ENCODE measurements at places on chromosomes 2 and 18.

- DNase-seq, result no peak
These were observed 37.0 kb upstream of the PKDCC start for GRCh38 chr2:42010743-42011298.

- DNase-seq, result no peak
These were observed 22.3 kb downstream of the QPCT start for GRCh38 chr2:37366773-37367172.

GRCh38 chr18:71212222-71212621 lies 923.4 kb downstream of the SOCS6 start:
- DNase-seq, result no peak

DNA sequence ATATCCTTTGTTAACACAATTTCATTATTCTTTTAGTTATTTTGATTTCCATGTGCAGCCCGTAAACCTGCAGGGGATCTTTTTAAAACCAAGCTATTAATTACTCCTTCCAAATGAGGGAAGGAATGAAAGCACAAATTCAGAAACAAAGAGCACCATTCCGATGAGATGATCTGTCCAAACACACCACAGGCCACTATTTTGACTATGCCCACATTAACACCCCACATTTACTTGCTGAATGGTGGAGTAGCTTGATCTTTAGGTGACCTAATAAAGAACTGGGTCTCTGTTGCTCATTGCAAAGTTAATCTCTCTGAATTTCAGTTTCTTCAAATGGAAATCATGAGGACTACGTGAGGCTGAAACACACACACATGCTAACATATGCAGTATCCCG lies 218.0 kb downstream of the IRS1 start:
- DNase-seq, result no peak

GRCh38 chr18:54444319-54444914 lies 86.7 kb downstream of the C18orf54 start:
- DNase-seq, result peak; percentile 69

- DNase-seq, result no peak
These were observed 723.3 kb downstream of the TSN start for GRCh38 chr2:122478771-122479170.

GRCh38 chr2:860259-860855 lies 90.3 kb upstream of the SNTG2 start:
- no peak for DNase-seq

- DNase-seq, result no peak
These were observed 1024.2 kb upstream of the ACVR2A start for GRCh38 chr2:146820672-146821071.

- DNase-seq, result no peak
These were observed 84.8 kb downstream of the AQP4 start for GRCh38 chr18:26780520-26781325.

DNA sequence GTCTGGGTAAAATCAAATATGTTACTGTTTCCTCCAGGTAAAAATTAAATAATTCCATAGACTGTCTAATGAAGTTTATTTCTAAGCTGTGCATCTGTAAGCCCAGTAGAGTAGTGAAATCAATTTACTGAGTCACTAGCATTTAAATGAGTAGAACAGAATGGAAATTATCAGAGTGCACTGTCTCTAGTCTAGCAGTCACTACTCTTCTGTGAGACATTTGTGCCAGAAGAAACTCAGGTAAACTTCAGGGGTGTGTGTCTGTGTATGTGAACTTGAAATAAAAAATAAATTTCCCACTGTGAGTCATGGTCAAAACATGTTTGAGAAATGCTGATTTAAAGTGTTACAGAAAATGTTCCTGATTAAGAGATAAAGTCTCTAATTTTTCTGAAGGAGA lies 146.4 kb downstream of the RIF1 start:
- no peak for DNase-seq

GRCh38 chr2:239109041-239109927 lies 261.4 kb downstream of the TWIST2 start:
- peak; percentile 52 for DNase-seq

DNA sequence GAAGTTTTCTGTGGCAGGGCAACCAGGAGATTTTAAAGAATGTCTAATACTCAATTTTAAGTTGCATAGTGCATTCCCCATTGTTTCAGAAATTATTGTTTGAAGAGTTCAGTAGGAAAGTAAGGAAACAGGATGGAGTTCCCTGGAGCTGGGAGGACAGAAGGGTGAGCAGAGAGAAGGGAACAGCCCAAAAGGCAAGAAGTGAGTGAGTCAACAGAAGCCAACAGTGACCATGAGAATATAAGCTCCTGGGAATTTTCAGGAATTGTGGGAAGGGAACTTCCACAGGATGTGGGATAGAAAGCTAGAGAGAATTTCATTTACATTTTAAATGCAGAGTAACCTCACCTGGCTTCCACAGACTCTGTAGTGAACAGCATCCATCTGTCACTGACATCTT lies 268.1 kb upstream of the ATP5MC3 start:
- DNase-seq, result no peak

DNA sequence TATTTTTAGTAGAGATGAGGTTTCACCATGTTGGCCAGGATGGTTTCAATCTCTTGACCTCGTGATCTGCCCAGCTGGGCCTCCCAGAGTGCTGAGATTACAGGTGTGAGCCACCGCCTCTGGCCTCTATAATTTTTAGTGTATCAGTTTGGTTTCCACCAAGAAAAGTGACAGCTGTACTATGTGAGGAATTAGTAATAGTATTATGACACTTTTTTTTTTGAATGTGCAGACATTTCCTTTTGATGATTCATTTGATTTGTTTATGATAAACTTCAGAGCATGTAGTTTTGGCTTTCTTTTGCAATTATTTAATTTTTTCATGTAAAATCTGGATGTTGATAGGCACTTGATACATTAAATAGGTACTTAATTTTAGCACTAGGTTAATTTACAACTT lies 61.5 kb downstream of the PTPN4 start:
- no peak for DNase-seq

DNA sequence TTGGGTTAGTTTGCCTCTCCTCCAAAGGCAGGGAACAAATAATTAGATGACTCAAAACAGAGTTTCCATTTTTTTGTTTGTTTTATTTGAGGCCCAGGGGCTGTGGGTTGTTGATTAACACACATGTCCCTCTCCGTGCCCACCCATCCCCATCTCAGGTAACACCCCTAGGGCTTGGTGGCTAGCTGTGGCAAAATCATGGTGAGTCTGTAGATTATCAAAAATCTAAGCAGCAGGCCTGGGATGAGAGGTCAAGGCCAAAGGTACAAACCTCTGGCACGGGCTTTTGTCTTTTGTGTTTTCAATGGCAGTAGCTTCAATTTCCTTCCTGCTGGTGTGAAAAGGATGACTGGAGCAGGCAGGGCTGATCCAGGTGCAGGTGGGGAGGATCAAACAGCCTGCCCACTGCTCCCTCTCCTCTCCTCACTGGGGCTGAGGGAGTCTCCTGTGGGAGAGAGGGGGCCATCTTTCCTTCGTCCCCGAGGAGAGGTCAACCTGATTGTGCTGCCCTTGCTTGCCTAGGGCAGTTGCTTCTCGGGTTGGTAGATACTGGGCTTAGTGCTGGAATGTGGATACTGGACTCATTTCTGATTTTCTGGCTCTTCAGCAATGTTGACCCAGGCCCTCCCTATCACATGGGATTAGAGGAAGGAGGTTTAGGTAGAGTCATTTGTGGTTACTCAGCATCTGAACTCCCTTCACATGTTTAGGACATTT lies 31.9 kb upstream of the EML4 start:
- DNase-seq, result no peak

GRCh38 chr18:48801728-48802542 lies 148.8 kb downstream of the SMAD7 start:
- DNase-seq, result peak; percentile 78

- DNase-seq, result no peak
These were observed 2.8 kb upstream of the GAD1 start for GRCh38 chr2:170813611-170814532.

GRCh38 chr2:98901291-98901690 lies 34.7 kb downstream of the CRACDL start:
- DNase-seq, result no peak

- DNase-seq, result no peak
These were observed 104.4 kb upstream of the GLI2 start for GRCh38 chr2:120631236-120631635.

Data from colonic mucosa (tissue), 4 donors.